Caudate nucleus (tissue), 63 donors: ENCODE measurements at places on chromosomes 11 and 22.
A peak's percentile ranks its signal among the peaks of the same experiment; 100 is the strongest.

DNA sequence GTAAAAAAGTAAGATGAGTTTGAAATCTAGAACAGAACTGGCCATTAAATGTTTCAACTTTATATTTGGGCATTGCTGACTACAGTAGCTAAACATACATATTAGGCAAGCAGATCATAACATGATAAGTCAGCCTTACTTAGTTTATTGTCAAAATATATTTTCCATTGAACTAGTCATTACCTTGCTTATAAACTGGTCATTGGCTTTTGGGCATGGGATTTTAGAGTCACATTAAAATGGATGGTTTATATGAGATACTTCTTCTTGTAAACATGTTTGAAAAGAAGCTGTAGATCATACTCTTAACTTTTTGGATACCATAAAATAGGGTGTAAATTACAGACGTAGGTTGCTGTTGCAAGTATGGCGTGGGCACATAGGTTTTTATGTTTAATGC lies 2.7 kb downstream of the HIPK3 start:
- no peak for DNase-seq

DNA sequence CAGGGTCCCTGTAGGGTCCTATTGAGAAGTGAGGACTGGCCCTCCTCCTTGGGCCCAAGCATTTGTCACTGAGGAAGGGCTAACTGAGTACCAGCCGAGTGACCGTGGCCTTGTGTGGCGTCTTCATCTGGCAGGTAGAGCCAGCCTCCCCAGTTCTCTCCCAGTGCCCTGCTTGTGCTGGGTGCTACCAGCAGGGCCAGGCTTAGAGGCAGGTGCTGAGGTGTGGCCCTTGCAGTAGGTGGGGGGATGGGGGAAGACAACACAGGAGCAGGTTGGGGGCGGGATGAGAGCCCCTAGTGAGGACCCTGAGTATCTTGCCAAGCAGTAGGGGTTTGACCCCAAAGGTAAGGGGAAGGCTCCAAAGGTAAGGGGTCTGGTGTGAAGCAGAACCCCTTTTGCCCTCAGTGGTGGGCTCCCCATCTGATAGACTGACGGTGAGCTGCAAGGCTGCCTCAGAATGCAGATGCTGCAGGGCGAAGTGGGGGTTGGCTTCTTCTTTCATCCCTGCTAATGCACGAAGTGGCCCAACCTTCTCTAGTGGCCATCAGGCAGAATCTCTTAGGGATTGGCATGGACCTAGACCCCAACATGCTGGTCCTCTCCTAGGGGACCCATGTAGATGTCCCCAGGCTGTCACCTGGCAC lies 19.6 kb downstream of the CDC45 start:
- DNase-seq: no peak

GRCh38 chr11:112773264-112773663 lies 188.0 kb upstream of the NCAM1 start:
- peak; percentile 59 for DNase-seq

- DNase-seq: no peak
These were observed 12.9 kb downstream of the RNF141 start for GRCh38 chr11:10528121-10528520.

DNA sequence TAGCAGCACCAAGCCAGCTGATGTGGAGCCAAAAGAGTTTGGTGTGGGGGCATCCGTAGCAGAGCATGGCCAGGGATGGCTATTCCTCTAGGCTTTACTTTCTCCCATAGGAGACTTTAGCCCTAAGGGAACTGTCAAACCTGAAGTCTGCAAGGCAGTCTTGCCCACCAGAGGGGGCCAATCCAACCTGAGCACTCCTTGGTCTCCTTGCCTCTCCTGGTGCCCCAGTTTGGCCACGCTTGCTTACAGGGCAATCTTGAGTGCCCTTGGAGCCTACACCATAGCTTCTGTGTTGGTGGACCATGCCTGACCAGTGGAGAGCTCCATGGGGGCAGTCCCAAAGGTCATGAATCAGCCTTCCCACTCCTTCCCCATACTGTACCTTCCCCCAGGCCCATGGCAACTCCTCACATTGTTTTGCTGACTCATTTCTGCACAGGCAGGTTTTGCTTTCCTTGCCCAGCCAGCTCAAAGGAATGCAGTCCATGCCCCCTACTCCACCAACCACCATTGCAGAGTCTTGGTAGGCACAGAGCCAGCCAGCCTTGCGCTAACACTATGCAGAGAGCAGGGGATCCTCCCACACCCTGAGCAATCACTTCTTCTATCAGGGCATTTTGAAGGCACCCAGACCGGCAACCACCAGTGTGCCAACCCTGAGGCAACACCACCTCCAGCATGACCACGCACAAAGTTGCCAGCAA lies 1421.2 kb upstream of the RAG2 start:
- no peak for DNase-seq

- no peak for DNase-seq
These were observed 10.4 kb downstream of the OR52E6 start for GRCh38 chr11:5831196-5831829.

- peak; percentile 44 for DNase-seq
These were observed 16.4 kb upstream of the UPK3A start for GRCh38 chr22:45268167-45268957.

GRCh38 chr11:108786281-108786990 lies 121.6 kb downstream of the DDX10 start:
- DNase-seq: no peak

GRCh38 chr11:133948711-133949110 lies 8.1 kb downstream of the IGSF9B start:
- no peak for DNase-seq

DNA sequence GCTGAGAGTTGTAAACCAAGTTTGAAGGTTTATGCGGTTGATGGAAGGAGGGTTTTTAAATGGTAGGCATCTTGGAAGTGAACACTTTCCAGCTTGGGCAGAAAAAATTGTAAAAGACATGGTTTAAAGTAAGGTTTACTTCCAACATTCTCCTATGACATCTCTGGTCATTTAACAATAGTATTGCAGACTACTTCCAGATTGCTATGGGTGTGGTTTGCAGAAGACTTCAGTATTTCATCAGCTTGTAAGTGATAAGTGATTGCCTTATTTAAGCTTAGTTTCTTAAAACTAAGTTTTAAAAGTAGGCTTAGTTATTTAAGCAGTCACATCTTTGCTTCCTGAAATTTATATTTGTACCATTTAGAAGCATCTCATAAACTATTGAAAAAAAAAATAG lies 7.2 kb upstream of the STT3A start:
- no peak for DNase-seq

DNA sequence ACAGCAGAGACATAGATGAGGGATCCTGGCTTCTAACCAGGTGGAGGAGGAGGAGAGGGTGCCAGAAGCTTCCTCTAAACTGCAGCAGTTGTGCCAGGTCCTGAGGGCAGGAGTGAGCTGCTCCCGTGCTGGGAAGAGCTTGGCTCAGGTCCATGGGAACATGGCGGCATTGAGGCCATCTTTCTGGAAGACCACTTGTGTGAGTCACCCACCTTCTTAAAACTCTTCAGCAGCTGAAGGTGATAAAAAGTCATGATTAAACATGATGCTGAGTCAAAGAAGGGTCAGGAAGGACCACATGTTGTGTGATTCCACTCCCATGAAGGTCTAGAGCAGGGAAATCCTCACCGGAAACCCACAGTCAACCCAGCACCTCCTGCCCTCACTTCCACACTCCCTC lies 35.1 kb downstream of the LINC01488 start:
- DNase-seq: no peak

DNA sequence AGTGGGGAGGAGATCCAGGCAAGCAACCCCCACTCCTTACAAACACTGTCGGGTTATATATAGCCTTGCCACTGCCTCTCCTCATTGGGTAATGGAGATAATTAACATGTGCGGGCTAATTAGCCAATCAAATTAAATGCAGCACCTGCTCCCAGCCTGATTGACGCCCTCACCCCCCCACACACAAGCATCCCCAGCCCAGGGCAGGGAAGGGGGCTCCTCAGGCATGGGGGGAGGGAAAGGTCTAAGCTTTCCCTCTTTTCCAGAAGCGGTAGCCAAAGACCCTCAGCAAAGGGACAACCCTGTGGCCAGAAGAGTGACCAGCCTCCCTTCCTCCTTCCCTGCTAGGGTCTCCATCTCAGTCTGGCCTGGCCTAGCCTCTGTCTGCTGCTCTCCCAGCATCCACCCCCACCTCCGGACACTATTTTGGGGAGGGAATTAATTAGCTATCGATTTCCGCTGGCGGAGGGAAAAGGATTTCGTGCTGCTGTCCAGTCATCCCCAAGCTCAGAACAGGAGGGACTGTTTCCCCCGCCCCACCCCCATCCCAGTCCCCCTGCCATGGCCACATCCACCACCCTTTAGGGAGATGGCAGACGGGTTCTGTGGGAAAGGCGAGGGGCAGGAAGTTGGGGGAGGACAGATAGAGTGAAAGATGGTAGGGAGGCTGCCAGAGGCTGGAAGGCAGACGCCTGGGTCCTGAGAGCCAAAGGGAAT lies 7.1 kb downstream of the NRXN2 start:
- no peak for DNase-seq

DNA sequence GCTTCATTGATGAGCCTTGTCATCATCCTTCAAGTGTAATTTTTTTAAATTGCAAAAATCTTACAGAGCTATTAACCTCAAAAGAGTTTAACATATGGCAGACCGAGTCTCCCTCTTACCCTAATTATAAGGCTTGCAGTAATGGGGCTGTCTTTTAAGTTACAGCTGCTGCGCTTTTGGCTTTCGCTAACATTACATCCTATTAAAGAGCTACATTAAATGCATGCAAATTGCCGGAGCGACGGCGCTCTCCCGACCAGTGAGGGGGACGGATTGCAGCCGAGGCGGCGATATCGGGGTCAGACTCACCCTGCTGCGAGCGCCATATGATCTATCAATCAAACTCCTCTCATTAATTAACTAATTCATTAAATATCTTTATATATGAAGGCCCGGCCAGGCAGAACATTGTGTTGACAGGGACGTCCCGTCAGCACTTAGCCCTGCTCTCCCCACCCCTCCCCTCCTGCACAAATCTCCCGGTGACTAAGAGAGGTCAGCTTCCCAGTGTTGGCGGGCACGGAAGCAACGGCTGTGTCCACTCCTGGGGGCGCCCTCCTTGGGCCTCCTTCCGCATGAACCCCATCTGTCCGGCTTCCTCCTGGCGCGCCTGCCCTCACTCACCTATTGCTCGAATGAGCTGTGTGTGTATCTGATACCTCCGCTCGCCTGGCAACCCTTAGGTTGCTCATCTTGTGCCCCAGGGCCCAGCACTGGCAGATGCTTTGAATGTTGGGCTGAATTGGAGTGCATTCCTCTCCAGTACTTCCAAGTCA lies 156.0 kb upstream of the CADM1 start:
- DNase-seq: no peak

GRCh38 chr22:26374391-26375026 lies 54.6 kb upstream of the ASPHD2 start:
- no peak for DNase-seq

- no peak for DNase-seq
These were observed 491.8 kb upstream of the TENM4 start for GRCh38 chr11:79932612-79933011.

DNA sequence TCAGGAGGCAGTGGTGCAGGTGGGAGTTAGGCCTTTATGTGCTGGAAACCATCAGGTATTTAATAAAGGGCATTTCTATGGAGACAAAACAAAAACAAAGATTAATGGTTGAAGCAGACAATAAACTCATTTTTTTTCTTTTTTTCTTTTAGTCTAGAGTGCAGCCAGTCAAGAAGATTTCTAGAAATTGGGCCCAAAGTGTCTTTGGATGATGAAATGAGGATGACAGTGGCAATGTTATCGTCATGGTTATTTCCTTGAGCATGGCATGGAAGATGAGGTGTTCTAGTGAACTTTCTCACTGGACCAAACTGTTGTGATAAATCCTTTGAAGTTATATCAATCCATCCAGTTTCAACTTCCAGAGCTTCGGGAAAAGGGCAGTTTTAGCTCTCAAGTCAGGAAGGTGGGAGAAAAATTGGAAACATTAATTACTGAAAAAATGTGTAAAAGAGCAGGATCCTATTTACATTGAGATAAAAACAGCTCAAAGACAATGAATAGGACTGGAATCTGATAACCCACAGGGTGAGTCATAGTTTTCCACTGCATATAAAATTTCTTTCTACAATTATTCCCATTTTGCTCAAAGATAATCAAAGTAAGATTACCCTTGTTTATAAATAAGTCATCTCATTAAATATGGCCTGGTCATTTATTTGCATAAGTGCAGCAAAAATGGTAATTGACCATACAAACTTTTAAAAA lies 33.0 kb downstream of the PRR5L start:
- no peak for DNase-seq

- no peak for DNase-seq
These were observed 129.0 kb upstream of the LDLRAD3 start for GRCh38 chr11:35814720-35815305.

GRCh38 chr11:82733444-82734119 lies at the start of gene FAM181B:
FAM181B (minus strand) TSS chr11:82733864; CDS start chr11:82733729, 135 bp downstream.
- DNase-seq: peak; percentile 58

DNA sequence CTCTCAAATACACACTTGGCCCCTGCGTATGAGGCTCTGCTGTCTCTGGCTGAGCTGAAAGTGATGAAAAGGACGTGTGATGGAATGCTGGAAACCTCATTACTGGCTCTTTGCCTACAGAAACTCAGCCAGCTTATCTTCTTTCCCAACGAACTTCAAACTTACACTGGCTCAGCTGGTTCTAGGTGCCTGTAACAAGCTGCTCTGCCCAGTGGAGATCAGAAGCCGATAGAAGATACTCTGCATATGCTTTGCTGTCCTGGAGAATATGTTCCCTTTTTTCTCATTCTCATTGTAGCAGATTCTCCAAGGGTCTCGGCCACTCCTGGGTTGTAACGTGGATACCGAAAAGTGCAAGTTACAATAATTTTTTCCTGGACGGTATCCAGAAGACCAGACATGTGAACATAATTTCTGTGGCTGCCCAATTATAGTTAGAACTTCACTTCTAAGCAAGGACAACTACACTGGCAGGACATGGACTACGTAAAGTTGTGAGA lies 405.3 kb upstream of the CCDC90B start:
- DNase-seq: no peak

DNA sequence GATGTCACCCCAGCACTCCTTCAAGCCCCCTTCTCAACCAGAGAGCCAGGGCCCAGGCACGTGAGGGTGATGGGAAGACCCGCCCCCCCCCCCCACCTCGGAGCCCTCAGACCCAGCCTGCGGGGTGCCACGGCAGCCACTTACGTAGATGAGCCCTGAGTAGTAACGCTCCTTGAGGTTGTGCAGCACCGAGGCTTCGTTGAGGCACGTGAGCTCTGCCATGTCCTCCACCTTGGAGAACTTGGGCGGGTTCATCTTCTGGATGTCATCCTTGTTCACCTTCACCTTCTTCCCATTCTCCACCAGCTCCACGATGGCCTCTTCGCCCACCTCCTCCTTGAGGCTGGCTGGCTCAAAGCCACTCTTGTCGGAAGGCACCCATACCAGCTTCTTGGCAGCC lies 39.0 kb downstream of the MYH9 start:
- no peak for DNase-seq
